ENCODE measurements at places on chromosomes 3 and 15.

- no peak for DNase-seq
Measured at GRCh38 chr15:76038512-76038911, 21.3 kb upstream of the TMEM266 start.

GRCh38 chr15:34654625-34655024 lies 71.2 kb upstream of the GOLGA8B start:
- DNase-seq = no peak

- no peak for DNase-seq
Measured at GRCh38 chr3:60017631-60018030, 967.8 kb upstream of the CFAP20DC start.

- DNase-seq = peak; percentile 77
Measured at GRCh38 chr3:152183473-152183872, 85.3 kb upstream of the MBNL1 start.

- DNase-seq = no peak
Measured at GRCh38 chr3:173814809-173815208, 417.3 kb downstream of the NLGN1 start.

GRCh38 chr3:49171775-49172500 lies 540 bp downstream of the KLHDC8B start:
- no peak for DNase-seq

GRCh38 chr3:171044835-171045793 lies 18.6 kb upstream of the SLC2A2 start:
- no peak for DNase-seq

DNA sequence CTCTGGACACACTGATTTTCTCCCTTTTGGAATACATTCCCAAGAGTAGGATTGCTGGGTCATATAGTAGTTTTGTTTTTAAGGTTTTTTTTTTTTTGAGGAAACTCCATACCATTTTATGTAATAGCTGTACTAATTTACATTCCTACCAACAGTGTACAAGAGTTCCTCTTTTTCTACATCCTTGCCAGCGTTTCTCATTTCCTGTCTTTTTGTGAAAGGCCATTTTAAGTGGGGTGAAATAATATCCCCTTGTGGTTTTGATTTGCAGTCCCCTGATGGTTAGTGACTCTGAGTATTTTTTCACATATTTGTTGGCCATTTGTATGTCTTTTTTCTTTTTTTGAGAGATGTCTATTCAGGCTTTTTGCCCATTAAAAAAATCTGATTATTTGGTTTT lies 1205.5 kb downstream of the ROBO1 start:
- no peak for DNase-seq

- DNase-seq = no peak
Measured at GRCh38 chr3:171155122-171155700, 128.7 kb upstream of the SLC2A2 start.

- no peak for DNase-seq
Measured at GRCh38 chr3:139797724-139798343, 120.1 kb upstream of the NMNAT3 start.

DNA sequence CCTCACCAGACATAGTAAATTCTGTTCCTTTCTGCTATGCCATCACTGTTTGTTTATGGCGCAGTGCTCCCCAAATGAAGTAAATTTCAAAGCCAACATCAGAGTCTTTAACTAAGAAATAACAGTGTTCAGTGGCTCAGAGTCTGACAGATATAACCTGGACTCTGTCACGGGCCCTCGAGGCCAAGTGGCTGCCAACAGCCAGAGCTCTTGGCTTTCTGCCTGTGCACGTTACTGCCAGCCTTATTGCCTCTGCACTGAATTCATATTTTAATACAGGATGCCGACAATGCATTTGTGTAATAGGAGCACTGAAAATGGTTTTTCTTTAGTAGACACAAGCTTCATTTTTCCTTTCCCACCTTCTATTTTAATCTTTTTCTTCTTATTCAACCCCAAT lies 219.9 kb downstream of the NLGN1 start:
- DNase-seq = peak; percentile 90

DNA sequence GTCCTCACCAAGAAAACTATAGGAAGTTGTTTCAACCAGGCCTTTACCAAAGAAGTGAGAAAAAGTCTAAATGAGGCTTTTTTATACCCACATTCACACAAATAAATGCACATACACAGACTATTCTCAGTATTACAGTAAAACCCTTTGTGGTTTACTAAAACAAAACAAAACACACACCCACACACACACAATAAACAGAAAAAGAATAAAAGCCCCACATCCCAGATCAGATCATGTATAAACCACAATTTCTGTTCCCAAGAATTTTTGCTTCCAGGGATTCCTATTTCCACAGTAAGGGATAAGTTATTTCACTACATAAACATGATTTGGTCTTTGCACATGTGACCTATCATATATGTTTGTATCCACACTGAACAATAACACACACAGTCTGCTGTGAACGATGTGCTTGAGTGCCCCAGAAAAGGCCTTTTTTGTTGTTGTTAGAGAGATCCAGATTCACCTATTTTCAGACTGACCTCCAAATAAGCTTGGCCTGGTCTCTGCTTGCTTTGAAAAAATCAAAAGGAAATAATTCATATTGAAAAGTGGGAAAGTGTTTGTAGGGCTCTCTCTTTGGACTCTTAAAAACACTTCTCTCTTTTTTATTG lies 283.4 kb upstream of the ATP11B start:
- DNase-seq = no peak

GRCh38 chr3:123285479-123285878 lies 83.7 kb downstream of the SEC22A start:
- no peak for DNase-seq

DNA sequence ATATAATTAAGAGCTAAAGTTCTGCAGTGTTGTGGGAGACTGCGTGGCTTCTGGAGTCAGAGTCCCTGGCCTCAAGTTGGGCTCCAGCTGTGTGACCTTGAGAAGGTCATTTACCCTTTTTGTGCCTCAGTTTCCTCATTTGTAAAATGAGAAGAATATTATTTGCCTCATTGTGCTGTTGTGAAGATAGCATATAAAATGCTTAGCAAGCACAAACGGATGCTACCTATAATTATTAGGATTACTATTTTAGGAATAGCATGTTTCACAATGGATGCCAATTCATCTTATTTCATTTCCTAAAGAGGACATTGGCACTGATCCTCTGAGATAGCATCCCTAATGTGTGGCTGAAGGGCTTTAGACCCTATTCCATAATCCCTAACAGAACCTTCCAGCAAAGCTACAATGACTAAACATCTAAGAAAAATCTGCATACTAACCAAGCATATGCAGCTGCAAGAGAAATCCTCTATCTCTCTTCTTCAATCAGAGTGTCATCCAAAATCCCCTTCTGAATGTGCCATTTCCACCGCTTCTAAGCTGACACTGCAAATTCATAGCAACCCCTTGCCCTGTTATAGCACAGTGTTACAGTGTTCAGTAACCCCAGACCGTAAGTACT lies 148.3 kb downstream of the RBMS3 start:
- DNase-seq = no peak

GRCh38 chr3:107884719-107885460 lies 205.9 kb downstream of the CD47 start:
- DNase-seq = no peak

GRCh38 chr3:111278959-111279358 lies 207.3 kb downstream of the NECTIN3 start:
- no peak for DNase-seq

DNA sequence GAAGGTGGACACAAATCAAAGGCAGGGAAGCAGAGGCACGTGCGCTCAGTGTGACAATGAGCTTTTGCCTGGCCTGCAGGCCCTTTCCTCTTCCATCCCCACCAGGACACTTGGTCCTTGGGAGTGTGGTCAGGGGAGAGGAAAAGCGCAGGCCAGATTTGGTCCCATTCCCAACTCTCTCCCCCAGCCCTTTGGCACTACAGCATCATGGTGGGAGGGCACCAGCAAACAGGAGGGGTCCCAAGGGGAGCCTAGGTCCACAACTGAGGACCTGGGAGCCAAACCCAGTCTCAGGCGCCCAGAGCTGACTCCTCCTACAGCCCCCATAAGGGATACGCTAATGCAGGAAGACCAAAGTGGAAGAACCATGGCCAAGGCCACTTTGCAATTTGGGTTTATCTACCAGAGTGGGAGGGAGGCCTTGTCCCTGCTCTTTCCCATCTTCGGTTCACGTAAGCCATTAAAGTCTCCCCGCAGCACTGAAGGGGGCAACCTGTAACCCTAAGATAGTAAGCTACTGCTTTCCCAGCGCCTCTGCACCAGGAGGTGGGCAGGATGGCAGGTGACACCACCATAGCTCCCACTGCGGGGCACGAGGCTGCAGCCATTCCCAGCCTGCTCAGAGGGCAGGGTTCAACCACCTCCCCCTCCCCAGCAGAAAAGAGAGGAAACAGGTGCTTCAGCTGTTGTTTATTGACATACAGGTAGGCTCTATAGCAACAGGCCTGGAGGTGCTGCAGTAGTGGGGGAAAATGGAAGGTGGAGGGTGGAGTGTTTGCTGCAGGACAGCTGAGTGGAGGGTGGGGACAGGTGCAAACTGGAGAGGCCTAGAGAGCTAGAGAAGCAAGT lies 993 bp upstream of the GRAMD2A start:
- peak; percentile 89 for DNase-seq
